ENCODE measurements at places on chromosomes 2 and 18. TPM values are rescaled to one million over a fixed set of nuclear protein-coding genes. Genes with fewer than 3 reads are reported as not detected.

GRCh38 chr2:10435820-10436204, 12.3 kb downstream of the ODC1 start:
- peaks cover 15% of the 10 kb centered on the region for H3K36me3 ChIP-seq
- DNase-seq = no peak
- H3K4me1 ChIP-seq = peaks cover 7% of the 10 kb centered on the region
- no peak overlapping the region for H3K27ac ChIP-seq
- H3K4me3 ChIP-seq = no peak overlapping the region
- H3K27me3 ChIP-seq = peaks cover 9% of the 10 kb centered on the region

DNA sequence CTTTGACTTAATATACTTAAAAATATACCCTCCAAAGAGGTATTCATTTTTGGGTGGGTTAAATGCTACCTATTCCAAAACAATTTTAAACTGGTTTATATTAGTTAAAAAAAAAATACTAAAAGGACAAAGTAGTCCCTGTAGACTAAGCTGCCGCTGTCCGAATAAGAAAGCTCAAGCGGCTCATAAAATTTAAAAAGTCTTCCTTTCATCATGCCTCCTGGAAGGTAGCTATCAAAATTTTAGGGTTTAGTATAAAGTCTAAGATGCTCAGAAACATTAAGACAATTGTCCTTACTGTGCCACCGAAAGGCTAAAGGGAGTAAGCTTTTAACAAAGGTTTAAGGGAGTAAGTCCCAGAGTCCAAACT, 440 bp upstream of the UGGT1 start:
- no peaks in the 10 kb centered on the region for H3K27me3 ChIP-seq
- H3K4me1 ChIP-seq = peaks cover 38% of the 10 kb centered on the region
- DNase-seq = no peak
- H3K4me3 ChIP-seq = peak overlapping the region; percentile 90
- H3K36me3 ChIP-seq = peaks cover 4% of the 10 kb centered on the region

DNA sequence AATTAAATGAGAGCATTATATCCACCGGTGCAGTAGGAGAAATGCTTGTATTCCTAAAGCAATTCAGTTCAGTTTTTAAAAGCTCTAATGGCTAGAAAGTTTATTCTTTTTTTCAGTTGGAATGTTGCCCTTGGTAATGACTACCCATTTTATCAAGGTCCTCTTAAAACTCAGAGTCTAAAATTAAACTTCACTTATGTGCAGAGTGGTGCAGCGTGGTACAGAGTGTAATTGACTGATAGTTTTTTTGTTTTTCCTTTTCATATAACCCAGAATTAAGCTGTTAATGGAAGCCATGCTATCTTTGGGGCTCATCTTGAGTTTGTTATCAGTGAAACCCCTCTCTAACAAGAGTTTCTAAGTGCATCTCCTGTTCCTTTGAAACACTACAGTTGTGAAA, 21.4 kb downstream of the NCOA1 start:
- H3K4me3 ChIP-seq = no peak overlapping the region
- no peaks in the 10 kb centered on the region for H3K36me3 ChIP-seq
- no peak for DNase-seq
- no peak overlapping the region for H3K27ac ChIP-seq

DNA sequence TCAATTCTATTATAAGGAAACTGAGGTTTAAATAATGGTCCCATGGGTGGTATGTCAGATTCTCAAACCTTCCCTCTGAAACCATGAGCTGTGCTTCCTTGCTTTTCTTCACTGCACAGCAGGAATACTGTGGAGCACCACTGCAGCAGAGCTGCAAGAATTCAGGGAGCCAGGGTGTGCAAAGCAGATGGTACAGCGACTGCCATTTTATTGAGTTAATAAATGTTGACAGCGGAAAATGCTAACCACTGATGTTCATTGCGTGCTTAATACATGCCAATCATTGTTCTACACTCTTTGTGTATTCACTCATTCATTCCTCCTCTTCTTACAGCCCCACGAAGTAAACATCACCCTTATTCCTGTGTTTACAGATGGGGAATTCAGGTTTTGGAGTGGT, 152.2 kb upstream of the THSD7B start:
- H3K36me3 ChIP-seq = no peaks in the 10 kb centered on the region
- H3K4me1 ChIP-seq = no peaks in the 10 kb centered on the region
- no peak overlapping the region for H3K27ac ChIP-seq
- no peak for DNase-seq
- H3K27me3 ChIP-seq = peaks cover under 1% of the 10 kb centered on the region

GRCh38 chr18:37847544-37847943, 281.9 kb upstream of the CELF4 start:
- no peak overlapping the region for H3K4me3 ChIP-seq
- DNase-seq = no peak
- no peaks in the 10 kb centered on the region for H3K4me1 ChIP-seq
- H3K27ac ChIP-seq = no peak overlapping the region

Gene ACVR1C
- total RNA-seq = 3.5 TPM

Gene ABCA12
- not detected for total RNA-seq

DNA sequence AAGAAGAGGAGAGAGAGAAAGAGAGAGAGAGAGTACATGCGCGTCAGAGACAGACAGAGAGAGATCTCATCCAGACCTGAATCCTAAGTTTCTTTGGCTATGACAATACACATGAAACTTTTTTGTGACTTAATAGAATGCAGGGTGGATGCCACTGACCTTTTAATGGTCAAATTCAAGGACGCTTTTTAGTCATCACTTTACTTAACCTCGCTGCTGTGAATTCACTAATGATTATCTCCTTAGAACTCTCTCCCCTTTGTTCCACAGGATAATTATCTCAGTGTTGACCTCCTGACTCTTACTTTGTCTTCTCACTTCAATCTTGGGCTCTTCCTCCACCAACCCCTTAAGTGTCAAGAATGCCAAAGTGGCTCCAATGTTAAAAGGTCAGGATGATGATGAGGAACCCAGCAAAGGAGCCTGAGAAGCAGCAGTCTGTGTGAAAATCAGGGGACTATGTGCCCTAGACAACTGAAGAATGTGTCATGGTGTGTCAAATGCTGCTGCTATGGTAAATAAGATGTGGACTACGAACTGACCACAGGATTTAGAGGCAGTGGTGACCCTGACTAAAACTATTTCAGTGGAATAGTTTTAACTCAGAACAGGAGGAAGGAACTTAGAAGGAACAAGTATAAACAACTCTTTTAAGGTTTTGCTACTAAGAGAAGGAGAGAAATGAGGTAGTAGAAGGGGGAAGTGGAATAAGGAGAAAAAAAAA, 382.1 kb downstream of the ZEB2 start:
- no peak for DNase-seq
- H3K36me3 ChIP-seq = peaks cover 14% of the 10 kb centered on the region
- H3K4me3 ChIP-seq = no peak overlapping the region
- no peak overlapping the region for H3K27ac ChIP-seq
- H3K4me1 ChIP-seq = no peaks in the 10 kb centered on the region

DNA sequence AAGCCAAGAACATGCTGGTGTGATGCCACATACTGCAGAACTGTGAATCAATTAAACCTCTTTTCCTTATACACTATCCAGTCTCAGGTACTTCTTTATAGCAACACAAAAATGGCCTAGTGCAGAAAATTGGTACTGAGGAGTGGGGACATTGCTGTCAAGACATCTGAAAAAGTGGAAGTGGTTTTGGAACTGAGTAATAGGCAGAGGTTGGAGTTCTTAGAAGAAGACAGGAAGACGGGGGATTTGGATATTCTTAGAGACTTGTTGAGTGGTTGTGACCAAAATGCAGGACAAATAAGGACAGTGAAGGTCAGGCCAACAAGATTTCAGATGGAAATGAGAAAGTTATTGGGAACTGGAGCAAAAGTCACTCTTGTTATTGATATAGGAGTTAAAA, 31.3 kb upstream of the CDH2 start:
- no peak overlapping the region for H3K4me3 ChIP-seq
- H3K36me3 ChIP-seq = no peaks in the 10 kb centered on the region
- DNase-seq = no peak
- no peaks in the 10 kb centered on the region for H3K4me1 ChIP-seq
- no peak overlapping the region for H3K27ac ChIP-seq

DNA sequence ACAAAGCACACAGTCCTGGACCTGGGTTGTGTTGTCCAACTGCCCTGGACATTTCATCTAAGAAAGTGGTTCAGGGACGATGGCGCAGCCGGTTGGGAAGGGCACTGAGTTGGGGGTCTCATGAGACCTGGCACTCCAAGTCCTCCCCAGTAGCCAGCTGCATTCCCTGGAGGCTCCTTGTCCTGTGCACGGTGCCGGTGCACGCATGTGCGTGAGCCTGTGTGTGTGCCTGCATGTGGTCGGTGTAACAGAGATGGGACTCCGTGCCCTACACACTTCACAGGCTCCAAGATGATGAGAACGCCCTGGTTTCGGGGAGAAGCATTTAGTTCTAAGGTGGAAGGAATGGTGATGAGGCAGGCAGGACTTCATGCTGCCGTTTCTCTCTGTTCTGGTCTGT, 124.9 kb upstream of the PXDN start:
- H3K36me3 ChIP-seq = no peaks in the 10 kb centered on the region
- no peak overlapping the region for H3K4me3 ChIP-seq
- peaks cover 18% of the 10 kb centered on the region for H3K27me3 ChIP-seq
- H3K4me1 ChIP-seq = no peaks in the 10 kb centered on the region

DNA sequence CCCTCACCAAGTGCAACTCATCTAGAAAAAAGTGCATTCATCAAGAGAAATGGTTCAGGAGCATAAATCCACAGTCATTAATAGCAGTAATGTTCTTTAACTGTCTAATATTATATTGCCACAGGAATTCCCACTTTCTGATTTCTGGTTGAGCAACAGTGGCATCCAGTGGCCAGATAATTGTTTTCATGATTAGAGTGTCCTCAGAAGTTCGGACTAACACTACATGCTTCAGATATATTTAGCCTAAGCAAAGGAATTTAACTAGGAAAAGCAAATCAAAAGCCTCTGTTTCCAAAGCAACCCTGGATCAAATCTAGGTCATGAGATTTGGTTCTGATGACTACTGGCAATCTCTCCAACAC, 9.8 kb upstream of the ERBB4 start:
- H3K27me3 ChIP-seq = no peaks in the 10 kb centered on the region
- no peak overlapping the region for H3K27ac ChIP-seq
- H3K4me3 ChIP-seq = no peak overlapping the region
- no peak for DNase-seq
- H3K36me3 ChIP-seq = no peaks in the 10 kb centered on the region

Gene DNER
- not detected for total RNA-seq

Gene TFCP2L1
- total RNA-seq = 0.12 TPM

Gene PLA2R1
- total RNA-seq = not detected

GRCh38 chr2:158788951-158789350, 6.2 kb upstream of the DAPL1 start:
- peaks cover 8% of the 10 kb centered on the region for H3K27me3 ChIP-seq
- no peaks in the 10 kb centered on the region for H3K4me1 ChIP-seq
- no peaks in the 10 kb centered on the region for H3K36me3 ChIP-seq
- H3K4me3 ChIP-seq = no peak overlapping the region

GRCh38 chr2:239348563-239349452, 52.0 kb downstream of the HDAC4 start:
- H3K36me3 ChIP-seq = peaks cover 22% of the 10 kb centered on the region
- peaks cover 2% of the 10 kb centered on the region for H3K4me1 ChIP-seq
- no peak for DNase-seq

DNA sequence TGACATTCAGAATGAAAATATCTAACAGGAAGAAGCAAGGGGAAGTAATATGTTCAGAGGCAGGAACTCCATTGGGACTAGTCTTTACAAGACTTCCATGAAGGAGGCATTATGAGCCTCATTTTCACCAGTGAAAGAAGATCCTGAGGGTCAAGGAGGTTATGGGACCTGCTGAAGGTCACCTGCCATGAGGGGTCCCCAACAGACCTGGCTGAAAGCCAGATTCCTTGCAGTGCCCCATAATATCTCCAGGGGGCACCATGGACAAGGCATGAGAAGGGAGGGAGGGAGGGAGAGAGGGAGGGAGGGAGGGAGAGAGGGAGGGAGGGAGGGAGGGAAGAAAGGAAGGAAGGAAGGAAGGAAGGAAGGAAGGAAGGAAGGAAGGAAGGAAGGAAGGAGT, 27.9 kb downstream of the XDH start:
- no peaks in the 10 kb centered on the region for H3K27me3 ChIP-seq
- no peaks in the 10 kb centered on the region for H3K4me1 ChIP-seq
- no peaks in the 10 kb centered on the region for H3K36me3 ChIP-seq
- no peak for DNase-seq
- no peak overlapping the region for H3K27ac ChIP-seq

GRCh38 chr18:46555724-46556123, 101.3 kb downstream of the LOXHD1 start:
- H3K27me3 ChIP-seq = no peaks in the 10 kb centered on the region
- no peaks in the 10 kb centered on the region for H3K36me3 ChIP-seq
- H3K4me1 ChIP-seq = no peaks in the 10 kb centered on the region
- H3K27ac ChIP-seq = no peak overlapping the region
- H3K4me3 ChIP-seq = no peak overlapping the region

- H3K36me3 ChIP-seq = no peaks in the 10 kb centered on the region
- no peak overlapping the region for H3K4me3 ChIP-seq
Observed at GRCh38 chr2:1866402-1867111, 122.2 kb upstream of the PXDN start.

Gene CCBE1
- not detected for total RNA-seq

GRCh38 chr2:159903443-159904126, 105.6 kb upstream of the CD302 start:
- no peaks in the 10 kb centered on the region for H3K27me3 ChIP-seq
- H3K27ac ChIP-seq = peak overlapping the region; percentile 93
- peaks cover 33% of the 10 kb centered on the region for H3K36me3 ChIP-seq
- DNase-seq = peak; percentile 71
- H3K4me1 ChIP-seq = peaks cover 56% of the 10 kb centered on the region

GRCh38 chr2:185919155-185919554, 180.6 kb downstream of the FSIP2 start:
- H3K4me3 ChIP-seq = no peak overlapping the region
- H3K27ac ChIP-seq = no peak overlapping the region
- H3K4me1 ChIP-seq = no peaks in the 10 kb centered on the region
- H3K27me3 ChIP-seq = no peaks in the 10 kb centered on the region
- no peaks in the 10 kb centered on the region for H3K36me3 ChIP-seq

GRCh38 chr2:241136191-241136590, 13.1 kb downstream of the PASK start:
- H3K4me3 ChIP-seq = no peak overlapping the region
- H3K36me3 ChIP-seq = peaks cover 24% of the 10 kb centered on the region
- no peak overlapping the region for H3K27ac ChIP-seq
- H3K4me1 ChIP-seq = no peaks in the 10 kb centered on the region
- no peak for DNase-seq
